ENCODE measurements at places on chromosomes 3 and 15.

- DNase-seq: peak; percentile 80
Observed at GRCh38 chr3:193782276-193782647, 189.3 kb downstream of the OPA1 start.

DNA sequence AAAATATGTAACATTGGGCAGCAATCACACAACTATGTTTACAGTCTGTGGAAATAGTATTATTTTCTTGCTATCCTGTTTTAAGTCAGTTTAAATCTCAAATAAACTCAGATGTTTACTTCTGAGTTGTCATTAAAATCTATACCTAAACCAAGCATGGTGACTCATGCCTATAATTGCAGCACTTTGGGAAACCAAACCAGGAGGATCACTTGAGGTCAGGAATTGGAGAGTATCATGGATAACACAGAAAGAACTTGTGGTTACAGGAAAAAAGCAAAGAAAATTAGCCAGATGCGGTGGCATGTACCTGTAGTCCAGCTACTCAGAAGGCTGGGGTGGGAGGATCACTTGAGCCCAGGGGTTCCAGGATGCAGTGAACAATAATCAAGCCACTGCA lies 631.6 kb upstream of the EPHA6 start:
- no peak for DNase-seq

DNA sequence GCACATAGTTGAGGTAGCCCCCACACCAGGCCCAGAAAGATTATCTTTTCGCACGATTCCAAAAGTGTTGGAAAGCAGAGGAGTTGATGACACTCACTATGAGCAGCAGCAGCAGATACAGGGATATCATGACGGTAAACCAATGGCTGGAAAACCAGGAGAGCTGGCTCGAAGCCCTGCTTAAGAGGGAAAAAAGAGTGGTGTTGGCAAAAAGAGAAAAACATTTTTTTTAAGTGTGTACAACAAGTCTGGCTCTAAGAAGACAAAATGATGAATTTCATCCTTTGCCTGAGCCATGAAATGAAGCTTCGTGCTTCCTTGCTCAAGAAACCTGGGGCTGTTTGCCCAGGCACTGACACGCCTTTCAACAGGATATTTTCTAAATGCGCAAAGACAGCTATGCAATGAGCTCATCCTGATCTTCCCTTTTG lies 27.3 kb downstream of the PARP16 start:
- no peak for DNase-seq

DNA sequence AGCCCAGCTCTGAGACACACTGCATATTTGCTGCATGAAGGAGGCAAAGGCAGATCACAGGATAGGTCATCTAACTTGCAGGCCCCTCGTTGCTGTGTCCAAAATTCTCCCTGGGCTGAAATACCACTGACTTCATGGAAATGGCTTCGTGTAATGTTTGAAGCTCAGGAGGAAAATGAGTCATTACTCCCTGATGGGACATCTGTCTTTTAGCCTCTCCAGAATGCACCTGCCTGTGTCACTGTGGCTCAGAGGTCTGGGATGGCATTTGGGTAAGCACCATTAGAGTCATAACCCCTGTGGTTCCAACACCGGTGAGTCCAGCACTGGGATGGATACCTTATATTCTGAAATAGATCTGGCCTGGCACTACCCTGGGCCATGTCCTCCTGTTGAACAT lies 51.5 kb downstream of the IL12A start:
- peak; percentile 50 for DNase-seq

DNA sequence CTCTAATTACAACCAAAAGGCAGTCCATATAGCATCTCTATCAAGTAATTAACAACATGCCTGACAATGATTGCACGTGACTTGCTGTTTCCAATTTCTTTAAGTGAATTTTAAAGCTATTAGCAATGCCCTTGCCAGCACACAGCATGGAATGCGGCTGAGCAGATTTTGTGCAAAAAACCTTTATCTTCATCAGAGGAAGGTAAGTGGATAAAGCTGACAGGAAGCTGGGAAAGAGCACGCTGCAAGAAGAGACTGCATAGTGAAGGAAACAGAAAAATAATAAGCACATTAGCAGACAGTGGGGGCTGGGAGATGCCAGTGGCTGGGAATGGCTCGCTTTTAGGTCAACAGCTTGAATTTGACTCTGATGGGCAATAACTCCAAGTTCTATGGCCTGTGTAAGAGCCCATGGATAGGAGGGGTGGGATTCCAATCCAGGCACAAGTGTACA lies 138.8 kb downstream of the PDZRN3 start:
- no peak for DNase-seq

- peak; percentile 60 for DNase-seq
Observed at GRCh38 chr15:40256638-40257235, 17.9 kb downstream of the PAK6 start.

- DNase-seq: no peak
Observed at GRCh38 chr3:31249545-31249944, 283.2 kb upstream of the STT3B start.

DNA sequence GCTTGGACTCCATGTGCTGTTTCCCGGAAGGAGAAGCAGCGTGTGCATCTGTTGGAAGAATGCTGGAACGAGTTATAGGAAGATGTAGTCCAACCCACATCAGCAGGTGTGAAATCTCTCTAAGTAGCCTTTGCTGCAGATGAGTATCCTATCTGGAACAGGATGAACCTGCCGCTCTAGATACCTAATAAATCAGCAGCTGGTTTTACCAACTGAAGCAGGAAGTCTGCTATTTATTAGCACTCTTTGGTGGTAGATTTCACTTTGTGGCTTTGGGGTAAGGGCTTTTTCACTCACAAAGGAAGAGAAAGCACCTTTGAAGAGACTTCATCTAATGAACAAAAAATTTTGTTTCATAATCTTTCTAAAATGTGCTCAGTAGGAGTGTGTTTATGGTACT lies 66.4 kb downstream of the DCUN1D1 start:
- DNase-seq: no peak

DNA sequence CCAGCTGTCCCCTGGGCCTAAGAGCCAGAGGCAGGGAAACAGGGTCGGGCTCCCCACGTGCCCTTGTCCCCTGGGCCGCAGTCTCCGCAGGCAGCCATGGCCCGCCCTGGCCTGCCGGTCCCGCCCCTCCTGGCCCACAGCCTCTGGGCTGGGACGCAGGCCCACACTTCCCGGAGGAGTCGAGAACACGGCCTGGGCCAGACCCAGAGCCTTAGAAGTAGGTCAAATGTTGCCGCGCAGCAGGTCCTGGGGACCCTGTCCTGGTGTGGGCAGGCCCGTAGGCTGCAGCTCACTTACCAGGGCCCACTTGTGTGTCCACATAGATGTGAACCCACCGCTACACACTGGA lies 4.3 kb upstream of the MYL3 start:
- DNase-seq: no peak

DNA sequence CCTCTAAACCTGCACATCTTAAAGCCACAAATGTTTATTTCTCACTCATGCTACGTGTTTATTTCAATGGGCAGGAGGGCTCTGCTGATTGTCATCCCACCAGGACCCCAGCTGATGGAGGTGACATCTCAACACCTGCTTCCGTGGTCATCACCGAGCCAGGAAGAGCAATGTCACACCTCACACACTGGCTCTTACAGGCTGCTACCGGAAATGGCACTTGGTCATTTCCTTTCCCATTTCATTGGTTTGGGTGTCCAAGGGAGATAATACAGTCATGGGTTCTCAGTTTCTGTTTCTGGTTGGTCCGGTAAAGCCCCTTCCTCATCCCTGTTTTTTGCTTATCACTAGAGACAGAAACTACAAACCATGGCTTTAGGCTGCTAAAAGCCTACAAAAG lies 41.9 kb downstream of the ABHD2 start:
- no peak for DNase-seq

GRCh38 chr3:120506076-120506827 lies 55.5 kb upstream of the FSTL1 start:
- DNase-seq: peak; percentile 71

- no peak for DNase-seq
Observed at GRCh38 chr3:151183265-151183671, 19.7 kb downstream of the GPR171 start.

Data from astrocyte (in vitro differentiated cells and primary cell).